NCI-H2029 treated with DMSO at 0.1 percent for 48 hours (cell line): ENCODE measurements at places on chromosomes 13 and 19.

DNA sequence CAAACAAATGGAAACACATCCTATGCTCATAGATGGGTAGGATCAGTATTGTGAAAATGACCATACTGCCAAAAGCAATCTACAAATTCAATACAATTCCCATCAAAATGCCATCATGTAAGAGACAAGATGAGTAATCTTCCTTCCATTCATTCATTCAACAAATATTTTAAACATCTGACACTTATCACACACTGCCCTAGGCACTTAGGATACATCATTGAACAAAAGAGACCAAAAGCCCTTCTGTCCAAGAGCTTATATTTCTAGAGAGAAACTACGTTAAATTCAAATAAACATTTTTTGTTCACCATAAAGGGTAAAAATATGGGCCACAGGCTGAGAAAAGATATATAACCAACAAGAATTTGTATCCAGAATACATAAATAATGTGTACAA, 20.5 kb upstream of the LHFPL6 start:
- DNase-seq, result no peak

- no peak for DNase-seq
Observed at GRCh38 chr13:39641645-39642044, 13.8 kb upstream of the COG6 start.

DNA sequence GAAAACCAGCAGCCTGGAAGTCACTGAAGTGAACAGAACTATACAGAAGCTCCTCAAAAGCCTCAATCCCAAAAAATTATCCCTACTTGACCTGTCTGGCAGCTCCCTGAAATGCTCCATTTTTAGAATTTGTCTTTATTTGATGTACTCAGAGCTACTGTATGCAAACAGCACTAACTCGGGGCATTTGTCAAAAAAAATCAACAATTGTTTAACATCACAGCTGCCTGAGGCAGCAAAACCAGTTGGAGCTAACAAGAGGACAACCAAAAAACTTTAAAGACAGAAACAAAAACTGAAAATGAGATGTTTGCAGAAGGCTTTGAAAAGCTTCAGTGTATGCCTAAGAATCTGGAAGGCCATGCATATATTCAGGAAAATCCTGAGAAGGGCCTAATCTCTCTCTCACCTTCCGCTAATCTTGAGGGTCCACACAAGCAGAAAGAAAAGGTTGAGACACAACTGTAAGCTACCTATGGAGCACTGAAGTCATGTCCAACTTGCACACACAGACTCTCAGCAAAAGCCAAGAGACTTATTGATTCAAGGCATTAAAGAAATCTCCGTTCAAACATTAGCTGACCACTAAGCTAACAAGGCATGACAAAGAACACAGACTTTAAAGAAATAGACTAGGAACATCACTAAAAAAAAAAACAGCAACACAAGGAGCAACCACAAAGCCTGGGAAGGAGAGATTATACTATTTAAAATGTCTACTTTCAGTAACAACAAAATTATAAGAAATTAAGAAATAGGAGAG, 16.1 kb downstream of the VWA8 start:
- DNase-seq, result no peak

DNA sequence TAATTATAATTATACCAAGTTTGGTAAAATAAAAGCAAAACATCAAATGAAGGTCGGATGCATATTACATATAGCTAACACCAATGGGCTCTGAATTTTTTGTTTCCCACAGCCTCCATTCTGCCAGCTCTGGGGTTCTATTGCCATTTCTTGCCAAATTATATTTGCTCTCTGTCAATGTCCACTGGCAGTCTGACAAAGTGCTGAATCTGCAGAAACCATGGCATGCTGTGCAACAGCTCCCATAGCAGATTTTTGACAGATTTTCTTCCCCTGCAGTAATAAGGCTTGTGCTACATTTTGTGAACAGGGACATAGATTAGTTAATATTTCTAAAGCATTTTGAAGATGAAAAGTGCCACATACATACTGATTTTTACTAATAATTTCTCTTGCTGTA, 1102.1 kb downstream of the DIAPH3 start:
- DNase-seq, result no peak

DNA sequence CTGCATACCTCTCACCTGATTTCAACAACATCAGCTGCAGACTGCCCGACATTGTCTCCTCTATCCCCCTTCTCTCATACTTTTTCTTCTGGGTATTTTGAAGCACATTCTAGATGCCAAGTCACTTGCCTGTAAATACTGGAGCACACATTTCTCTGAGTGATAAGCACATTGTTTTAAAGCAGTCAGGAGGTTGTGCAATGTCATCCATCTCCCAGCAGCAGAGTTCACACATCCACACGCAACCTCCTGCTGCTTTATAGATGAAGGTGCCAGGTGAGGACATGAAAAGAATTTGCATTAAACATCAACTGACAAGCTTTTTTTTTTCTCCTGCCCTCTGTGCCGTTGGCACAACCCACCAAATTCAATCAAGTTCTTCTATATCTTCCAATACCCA, 5.5 kb downstream of the UPK1A start:
- no peak for DNase-seq

GRCh38 chr13:47337781-47338507, 441.1 kb upstream of the HTR2A start:
- no peak for DNase-seq

DNA sequence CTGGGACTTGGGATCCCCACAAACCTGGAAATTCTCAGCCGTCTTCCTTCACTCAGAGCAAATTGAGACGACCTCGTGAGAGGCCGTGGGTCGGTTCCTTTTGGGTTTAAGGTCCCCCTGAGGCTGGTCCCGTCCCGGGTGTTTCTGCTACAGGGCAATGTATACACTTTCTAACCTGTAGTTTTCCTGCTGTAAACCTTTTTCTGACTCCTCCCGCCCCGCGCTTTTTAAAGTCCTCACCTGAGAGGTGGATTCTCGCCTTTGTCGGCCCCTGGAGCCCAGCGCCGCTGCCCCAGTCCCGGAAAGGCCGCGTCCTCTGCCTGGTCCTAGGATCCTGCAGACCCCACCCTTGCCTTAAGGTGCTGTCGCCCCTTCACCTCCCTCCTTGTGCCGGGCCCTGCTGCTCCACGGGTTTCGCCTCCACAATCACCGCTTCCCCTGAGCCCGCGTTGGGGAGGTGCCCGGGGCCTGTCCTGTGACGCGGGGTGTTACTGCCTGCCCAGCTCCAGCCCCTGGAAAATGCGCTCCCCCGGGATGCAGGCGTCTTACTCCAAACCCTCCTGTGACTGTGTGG, 391 bp downstream of the ZNF761 start:
- DNase-seq, result no peak

- no peak for DNase-seq
Observed at GRCh38 chr13:38409771-38410170, 60.1 kb downstream of the UFM1 start.

GRCh38 chr13:45398877-45399276, 19.3 kb downstream of the SLC25A30 start:
- no peak for DNase-seq

- no peak for DNase-seq
Observed at GRCh38 chr13:111329641-111330040, 9.2 kb downstream of the TEX29 start.

DNA sequence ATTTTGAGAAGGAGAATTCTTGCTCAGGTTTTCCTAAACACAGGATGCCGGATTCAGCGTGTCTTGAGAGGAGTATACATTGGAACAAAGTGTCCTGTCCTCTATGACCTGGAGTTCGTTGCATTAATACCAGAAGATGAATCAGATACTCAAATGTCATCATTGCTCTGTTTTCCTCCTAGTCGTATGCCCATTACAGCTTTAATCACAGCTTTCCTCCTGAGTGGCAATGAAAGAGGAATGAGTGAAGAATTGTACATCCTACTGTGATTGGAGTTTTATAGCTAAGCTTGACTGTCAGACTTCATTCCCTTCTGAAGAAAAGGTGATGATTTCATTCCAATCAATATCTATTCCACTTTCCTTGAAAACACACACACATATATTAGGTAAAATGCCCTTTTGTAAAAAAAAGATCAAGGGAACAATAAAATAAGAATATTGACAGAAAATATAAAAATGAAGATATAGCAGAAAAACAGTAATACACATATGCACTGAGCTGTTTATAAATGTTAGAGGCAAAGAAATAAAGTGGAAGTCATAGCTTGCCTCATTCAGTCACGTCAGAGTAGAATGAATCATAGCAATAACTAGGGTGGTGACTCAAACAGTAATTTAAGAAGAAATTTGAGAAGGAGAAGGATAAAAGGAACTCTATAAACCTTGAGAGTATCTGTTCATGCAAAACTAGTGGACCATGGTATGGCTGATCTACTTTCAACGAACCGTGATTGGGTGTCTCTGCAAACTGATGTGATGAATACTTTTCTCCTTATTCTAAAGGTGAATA, 501.5 kb downstream of the SUCLA2 start:
- DNase-seq, result no peak

DNA sequence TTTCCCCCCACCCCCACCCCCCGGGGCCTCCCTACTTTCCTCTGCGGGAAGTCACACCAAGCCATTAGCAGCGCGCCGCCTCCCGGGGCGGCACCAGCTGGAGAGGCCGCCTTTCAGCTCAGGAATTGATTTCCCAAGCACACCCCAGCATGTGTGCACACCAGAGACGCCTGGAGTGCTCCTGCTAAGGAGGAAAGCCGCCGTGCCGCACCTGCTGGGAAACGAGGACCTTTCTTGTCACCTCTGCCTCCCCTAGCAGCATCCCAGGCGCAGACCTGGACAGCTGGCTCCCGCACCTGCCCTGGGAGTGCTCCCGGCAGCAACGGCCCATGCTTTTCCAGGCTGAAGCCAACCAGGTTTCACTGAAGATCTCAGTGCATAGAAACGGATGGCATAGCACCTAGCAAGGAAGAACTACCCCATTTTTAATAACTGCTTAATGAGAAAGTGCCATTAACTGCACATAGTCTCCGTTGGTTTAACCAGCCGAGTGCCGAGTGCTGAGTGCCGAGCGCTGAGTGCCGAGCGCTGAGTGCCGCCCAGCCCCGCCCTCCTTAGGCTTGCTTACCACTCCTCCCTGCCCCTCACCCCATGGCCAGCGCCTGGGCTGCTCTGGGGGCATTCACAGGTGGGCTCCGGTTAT, 165.0 kb downstream of the USP12 start:
- DNase-seq, result no peak

GRCh38 chr13:99382428-99383133, 75.4 kb upstream of the GPR183 start:
- no peak for DNase-seq

DNA sequence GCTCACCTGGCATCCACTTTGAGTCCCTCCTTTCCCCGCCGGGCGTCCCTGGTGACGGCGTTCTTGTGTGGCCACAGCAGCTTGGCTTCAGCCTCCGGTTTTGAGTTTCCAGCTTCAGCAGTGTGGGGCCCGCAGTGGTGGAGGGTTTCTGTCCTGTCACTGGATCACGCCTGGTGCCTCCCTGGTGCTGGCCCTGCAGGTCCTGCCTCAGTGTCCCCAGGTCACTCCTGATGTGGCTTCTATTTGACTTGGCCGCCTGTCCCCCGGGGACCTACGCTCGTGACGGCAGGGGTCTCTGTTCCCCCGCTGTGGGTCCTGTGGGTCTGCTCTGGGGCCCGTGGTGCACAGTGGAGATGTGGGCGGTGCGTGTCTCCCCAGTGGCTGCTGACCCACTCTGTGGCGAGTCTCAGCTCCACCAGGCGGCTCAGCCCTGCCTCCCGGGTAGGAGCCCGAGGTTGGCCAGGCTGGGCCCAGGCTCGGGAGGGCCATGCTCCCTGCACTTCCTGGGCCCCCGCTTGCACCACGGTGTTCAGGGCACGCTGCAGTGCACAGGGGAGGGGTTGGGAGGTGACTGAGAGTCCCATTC, 1.9 kb downstream of the ATP4B start:
- no peak for DNase-seq

DNA sequence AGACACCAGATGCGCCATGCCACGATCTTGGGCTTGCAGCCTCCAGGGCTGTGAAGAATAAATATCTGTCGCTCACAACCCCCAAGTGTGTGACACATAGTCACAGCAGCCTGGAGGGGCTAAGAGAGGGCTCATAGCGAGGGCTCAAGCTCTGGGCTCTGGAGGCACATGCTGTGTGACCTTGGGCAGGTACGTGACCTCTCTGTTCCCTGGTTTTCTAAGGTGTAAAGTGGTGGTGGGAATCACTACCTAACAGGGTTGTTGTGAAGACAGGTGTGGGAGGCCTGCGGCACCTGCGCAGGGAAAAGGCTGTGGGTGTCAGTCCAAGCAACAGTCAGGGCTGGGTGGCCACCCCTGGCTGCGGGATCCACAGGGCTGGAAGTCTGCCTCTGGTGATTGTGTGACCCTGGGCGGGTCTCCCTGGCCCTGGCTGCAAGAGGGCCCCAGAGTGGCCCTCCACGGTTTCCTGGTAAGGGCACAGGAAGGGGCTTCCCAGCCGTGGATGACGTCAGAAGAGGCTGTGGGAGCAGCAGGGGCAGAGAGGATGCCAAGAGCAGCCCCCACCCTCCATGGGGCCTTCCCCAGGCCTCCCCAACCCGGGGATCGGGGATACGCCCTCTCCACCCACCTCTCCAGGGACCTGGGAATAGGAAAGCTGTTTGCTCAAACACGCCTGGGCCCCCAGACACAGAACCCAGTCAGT, 218.8 kb upstream of the SGCG start:
- DNase-seq, result no peak

DNA sequence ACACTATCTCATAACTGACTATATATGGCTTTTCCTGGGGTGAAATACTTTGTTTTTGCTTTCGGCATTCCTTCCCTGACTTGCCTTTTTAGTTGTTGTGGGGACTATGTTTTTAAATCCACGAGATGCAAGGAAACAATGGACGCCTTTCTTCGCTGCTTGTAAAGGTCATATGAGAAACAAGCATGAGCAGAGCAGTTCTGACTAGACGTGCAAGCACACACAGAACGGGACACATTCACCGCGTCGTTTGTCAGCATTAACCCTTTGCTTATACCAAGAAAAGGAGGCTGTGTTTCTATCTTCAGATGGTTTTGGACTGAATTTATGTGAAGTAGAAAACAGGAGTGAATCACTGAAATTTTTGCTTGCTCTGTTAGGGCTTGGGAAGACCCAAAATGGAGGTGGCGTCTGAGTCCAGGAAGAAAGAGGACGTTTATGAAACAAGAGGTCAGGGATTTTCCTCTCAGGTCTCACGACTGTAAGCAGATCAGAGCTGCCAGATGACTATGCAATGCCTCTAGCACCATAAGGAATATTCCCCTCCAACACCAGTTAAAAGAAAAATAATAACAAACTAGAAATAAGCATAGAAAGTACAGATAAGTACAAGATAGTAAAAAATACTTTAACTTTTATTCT, 358.9 kb downstream of the DLEU7 start:
- DNase-seq, result no peak

- DNase-seq, result no peak
Observed at GRCh38 chr13:66888698-66889097, 341.4 kb downstream of the PCDH9 start.
